ENCODE measurements at places on chromosomes 11 and 22. TPM values are rescaled to one million over a fixed set of nuclear protein-coding genes. Genes with fewer than 3 reads are reported as not detected.
A peak's percentile ranks its signal among the peaks of the same experiment; 100 is the strongest.

DNA sequence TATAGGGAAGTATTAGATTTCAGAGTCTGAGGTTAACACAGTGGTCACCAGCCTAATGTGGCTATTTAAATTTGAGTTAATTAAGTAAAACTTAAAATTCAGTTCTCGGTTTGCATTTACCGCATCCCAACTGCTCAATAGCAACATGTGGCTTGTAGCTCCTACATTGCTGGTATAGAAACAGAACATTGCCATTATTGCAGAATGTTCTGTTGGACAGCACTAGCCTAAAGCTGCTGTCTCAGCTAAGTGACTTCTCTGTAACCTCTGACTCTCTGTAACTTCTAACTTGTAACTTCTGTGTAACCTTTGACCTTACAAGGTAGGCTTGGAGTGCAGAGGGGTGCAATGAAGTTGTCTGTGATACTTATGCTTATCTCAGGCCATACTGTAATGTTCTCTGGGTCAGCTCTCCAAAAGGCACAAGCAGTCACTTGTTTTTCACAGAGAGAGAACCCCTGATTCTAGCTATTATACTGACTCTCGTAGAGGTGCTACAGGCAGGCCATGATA lies 78.7 kb downstream of the ZNRF3 start:
- DNase-seq = no peak

The MS4A1 gene
- not detected for total RNA-seq

DNA sequence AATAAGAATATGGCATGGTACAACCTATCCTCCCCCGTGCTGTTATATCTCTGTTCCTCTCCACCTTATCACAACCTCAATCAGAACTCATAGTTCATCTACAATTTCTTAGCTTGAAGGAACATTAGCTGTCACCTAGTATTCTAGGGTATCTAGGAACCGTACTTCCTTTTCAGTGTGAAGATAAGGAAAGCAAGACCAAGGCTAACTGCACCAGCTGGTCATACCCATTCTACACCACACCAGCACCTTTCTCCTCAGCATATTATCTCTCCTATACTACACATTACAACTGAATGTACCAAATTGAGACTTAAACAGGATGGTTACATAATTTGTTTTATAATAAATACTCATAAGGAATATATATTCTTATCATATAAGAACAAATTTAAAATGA lies 73.1 kb downstream of the ARHGAP32 start:
- no peak for DNase-seq

The MUC5AC gene
- not detected for total RNA-seq

The KCNK4 gene
- total RNA-seq = 0.29 TPM

The SERGEF gene
- 26.8 TPM for total RNA-seq

GRCh38 chr11:7889985-7890384 lies 41.1 kb downstream of the OR10A6 start:
- DNase-seq = no peak

DNA sequence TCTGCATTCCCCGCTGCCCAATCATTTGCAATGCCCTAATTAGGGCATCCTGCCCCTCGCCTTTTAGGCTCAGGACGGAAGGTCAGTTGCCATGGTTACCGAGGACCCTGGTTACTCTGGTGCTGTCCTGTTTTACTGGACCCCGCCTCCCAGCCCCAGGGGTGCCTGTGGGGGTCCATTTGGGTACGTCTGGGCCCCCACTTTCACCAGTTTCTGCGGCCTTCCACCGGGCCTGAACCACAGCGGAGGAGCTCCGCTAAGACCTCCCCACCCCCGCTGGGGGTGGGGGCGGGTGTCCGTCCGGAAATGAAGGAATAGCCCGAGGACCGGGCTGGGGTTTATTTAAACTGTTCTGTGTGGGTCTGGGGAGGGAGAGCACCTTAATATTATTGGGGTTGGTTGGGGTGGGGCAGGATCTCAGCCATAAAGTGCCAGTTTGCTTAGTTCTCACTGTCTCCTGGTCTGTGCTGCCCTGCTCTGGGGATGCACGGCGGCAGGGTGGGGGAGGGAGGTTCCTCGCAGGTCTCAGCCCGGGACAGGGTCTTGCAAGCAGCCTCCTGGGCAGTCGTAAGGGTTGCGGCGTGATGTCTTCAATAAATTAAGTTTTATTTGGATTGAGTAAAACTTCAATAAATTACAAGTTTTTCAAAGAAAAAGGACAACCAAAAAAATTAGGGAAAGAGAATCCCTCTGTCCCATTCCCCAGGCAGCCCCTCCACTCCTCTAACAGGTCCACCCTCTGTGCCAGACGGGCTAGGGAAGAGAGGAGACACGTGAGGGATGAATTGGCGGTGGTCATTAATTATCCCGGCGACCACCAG lies 5.3 kb downstream of the PHOX2A start:
- peak; percentile 91 for DNase-seq

- DNase-seq = no peak
Measured at GRCh38 chr11:4072668-4073285, 21.8 kb upstream of the RRM1 start.

GRCh38 chr22:50545522-50546325 lies at the start of gene KLHDC7B:
KLHDC7B (plus strand) TSS chr22:50545899; CDS start chr22:50546244, 345 bp downstream.
- peak; percentile 93 for DNase-seq

DNA sequence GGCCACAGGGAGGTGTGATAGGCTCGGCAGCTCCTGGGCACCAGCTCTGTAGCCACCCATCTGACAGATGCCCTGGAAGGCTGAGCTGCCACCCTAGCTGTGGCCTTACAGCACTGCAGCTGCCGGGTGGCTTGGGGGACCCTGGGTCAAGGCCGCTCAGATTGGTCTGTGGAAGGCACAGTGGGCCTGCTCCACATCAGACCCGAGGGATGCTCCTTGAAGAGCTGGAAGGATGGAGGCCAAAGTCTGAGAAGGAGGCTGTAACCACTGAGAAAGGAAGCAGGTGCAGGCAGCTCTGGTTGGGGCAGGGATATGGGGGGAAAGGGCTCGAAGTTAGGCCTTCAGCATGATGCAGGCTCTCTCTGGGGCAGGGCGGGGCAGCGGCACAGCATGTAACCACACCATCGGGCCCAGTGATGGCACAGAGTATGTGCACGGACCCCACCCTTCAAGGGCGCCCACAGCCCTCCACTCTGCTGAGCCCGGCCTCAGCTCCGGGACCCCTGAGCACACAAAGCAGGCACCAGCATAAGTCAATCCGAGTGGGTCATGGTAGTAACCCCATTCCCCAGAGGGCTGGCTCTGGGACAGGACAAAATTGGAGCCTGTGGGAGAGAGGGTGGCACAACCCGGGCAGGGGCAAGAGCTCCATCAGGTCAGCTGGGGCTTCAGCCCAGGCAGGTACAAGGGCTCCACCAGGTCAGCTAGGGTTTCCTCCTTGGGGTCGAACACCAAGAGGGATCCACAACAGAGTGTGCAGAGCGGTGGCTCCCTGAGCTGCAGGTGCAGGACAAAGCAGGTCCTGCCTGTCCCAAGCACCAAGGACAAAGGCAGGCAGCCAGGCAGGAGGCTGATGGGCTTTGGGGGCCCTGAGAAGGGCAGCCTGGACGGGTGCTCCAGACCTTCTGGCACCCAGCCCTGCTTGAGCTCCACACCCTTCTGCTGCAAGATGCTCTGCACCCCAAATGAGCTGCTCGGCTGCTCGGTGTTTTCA lies 1511.1 kb downstream of the BRD1 start:
- DNase-seq = no peak

DNA sequence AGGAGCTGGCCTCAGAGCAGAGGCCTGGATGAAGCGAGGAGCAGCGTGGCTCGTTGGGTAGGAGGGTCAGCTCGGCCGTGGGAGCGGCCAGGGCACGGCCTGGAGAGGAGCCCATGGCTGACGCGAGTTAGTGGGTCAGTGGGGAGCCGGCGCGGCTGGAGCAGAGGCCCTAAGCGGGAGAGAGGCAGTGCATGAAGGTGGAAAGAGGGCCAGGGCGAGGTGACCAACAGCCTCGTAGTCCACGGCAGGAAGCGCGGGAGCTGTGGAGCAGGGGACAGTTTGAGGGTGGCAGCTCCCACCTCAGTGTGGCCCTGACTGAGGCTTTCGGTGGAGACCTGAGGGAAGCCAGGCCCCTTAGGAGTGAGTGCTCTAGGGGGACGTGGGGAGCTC lies 24.1 kb downstream of the DCPS start:
- DNase-seq = no peak

GRCh38 chr11:65643971-65644370 lies 6.1 kb downstream of the SIPA1 start:
- no peak for DNase-seq

GRCh38 chr11:78205256-78205655 lies 16.5 kb downstream of the USP35 start:
- no peak for DNase-seq

GRCh38 chr11:130553306-130553705 lies 104.9 kb downstream of the ADAMTS15 start:
- peak; percentile 73 for DNase-seq

The RPS19BP1 gene
- 34.7 TPM for total RNA-seq

DNA sequence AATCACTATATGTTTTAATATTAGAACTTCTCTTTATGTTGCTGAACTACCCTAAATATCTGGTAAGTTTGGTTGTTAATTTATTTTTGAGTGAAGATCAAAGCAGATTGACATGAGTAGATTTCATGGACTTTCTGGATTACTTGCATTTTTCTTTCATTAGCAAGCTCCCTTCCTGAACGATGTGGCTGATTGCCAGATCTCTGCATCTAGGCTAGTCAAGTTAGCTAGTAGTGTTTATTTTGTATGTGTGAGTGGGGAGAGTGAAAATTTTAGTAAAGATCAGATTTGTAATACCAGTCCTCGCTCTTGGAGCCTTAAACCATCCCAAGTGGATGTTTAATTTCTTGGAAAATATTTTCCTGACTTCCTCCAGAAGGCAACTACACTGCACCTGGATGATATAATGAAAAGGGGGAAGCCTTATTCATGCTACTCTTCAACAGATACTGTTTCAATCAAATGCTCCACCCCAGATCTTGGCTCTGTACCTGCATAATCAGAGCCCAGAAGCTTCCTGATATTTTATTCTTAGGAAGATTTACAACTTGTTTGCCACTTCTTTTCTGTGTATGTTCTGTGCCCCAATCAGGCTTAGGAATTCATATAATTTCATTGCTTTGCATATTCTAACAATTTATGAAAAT lies 143.2 kb upstream of the GRIA4 start:
- no peak for DNase-seq

GRCh38 chr11:103035791-103036434 lies 56.0 kb downstream of the DCUN1D5 start:
- peak; percentile 42 for DNase-seq

DNA sequence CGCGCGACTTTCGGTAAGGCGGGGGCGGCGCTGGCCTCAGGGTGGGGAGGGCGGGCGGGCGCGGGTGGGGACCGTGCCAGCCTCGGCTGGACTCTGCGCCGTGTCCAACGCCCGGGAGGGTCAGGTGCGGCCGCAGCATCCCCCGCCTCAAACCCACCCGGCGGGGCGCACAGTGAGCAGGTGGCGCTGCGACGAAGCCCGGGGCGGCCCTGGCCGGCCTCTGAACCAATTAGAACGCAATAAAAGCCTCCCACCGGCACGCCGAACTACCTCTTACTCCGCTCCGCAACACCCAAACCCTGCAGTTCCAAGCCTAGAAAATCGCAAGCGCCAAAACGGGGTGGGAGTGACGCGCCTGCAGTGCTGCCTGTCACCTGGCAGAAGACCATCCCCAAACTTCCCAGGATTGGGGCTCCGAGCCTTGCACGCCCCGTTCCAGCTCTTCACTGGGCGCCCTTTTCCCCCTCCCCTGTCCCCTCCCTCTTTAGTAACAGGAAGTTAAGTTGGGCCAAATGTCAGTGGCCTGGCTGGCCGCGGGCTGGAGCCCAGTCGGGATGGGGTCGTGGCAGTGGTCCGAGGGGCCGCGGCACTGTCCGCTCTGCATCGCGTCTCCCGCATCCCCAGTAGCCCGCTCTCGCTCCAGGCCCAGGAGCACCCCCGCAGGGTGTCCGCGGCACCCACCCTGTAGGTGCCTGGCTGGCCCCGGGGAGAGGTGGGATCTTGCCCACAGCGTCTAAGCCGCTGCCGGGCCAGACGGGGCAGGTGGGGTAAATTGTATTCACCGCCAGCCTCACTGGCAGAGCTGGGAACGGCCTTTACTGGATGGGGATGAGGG lies 541 bp downstream of the MICAL2 start:
- DNase-seq = peak; percentile 85

The IGSF22 gene
- total RNA-seq = not detected

- DNase-seq = no peak
Measured at GRCh38 chr11:26014456-26015115, 317.3 kb upstream of the ANO3 start.

DNA sequence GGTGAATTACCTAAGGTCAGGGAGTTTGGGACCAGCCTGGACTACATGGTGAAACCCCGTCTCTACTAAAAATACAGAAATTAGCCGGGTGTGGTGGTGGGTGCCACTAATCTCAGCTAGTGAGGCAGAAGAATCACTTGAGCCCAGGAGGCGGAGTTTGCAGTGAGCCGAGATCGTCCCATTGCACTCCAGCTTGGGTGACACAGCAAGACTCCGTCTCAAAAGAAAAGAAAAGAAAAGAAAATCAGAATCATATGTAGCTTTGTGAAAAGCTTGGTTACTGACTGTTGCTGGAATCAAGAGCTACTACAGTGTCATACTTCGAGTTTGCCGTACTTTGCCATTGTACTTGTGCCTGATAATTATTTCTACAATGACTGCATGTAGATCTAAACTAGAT lies 4.2 kb upstream of the TMEM135 start:
- DNase-seq = no peak

DNA sequence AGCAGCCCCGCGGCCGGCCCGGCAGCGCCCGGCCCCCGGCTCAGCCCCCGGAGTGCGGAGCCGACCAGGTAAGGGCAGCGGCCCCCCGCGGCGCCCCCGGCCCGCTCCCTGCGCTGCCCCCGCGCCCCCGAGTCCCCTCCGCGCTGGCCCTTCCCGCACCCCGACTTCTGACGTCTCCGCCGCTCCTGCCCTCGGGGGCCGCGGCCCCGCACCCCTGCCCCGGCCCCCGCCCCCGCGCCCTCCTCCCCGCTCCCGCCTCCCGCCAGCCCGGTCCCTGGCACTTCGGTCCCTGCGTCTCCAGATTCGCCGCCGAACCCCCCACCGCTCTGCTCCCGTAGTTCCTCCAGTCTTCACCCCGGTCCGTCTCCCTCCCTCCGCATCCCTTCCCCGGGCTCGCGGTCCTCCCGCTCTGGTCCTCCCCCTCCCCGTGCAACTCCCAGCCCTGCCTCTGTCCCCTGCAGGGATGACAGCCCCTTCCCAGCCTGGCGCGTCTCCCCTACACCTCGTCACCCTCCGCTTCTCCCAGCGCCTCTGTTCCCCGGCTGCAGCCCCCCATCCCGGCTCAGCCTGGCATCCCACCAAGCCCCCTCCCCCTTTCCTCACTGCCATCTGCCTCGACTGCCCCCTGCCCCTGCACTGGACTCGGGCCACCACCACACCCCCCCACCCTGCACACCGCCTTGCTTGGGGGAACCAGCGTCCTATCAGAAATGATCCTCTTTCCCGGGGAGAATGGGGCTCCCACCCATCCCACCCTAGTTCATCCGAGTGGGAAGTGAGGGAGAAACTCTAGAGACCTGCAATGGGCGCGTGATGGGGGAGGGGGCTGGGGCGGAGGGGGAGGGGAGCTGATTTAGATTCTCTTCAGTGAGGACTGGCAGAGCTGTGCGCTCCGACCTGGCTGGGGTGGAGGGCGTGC lies 531 bp downstream of the GRIK4 start:
- peak; percentile 59 for DNase-seq

The OR52E8 gene
- not detected for total RNA-seq

- DNase-seq = no peak
Measured at GRCh38 chr11:92894197-92894596, 75.3 kb upstream of the MTNR1B start.

- no peak for DNase-seq
Measured at GRCh38 chr11:32033491-32033890, 57.4 kb upstream of the RCN1 start.

All from osteoblast (primary cell).